ENCODE measurements at places on chromosomes 16 and 17.

- no peak for DNase-seq
These were observed 922 bp downstream of the FBXL19 start for GRCh38 chr16:30924076-30924912.

GRCh38 chr16:23987443-23987842 is 151.7 kb downstream of the PRKCB start:
- no peak for DNase-seq

DNA sequence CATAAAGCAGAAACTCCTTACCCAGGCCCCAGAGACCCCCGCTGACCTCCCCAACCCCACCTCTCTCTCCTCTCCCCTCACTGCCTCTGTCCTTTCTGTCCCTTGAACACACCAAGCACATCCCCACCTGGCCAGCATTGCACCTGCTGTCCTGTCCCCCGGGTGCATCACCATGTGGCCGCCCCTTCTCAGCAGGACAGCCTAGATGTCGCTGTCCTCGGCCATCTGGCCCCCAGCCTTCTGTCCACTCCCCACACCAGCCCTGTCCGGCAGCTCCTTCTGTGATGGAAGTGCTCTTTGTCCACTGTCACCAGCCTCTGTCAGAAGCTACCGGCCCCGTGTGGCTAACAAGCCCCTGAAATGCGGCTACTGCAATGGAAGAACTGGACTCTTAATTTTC is 12.3 kb upstream of the MPRIP start:
- DNase-seq, result no peak

GRCh38 chr17:632560-632959 is 82.1 kb downstream of the VPS53 start:
- no peak for DNase-seq

DNA sequence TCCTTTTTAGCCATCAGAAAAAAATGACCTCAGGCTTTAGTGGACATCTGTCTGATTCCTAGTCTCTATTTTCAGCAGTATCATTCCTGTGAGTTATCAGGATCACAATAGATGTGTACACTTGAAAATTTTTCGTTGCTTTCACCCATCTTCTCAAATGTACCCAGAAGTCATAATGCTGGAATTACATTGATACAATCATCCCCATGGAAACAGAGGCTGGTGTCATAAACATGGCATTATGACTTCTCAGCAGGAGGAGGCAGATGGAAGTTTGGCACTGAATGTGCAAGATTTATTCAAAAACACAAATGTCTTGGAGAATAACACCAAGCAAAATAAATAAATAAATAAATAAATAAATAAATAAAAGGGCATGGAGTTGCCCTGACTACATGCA is 292.5 kb downstream of the PHKB start:
- DNase-seq, result no peak

DNA sequence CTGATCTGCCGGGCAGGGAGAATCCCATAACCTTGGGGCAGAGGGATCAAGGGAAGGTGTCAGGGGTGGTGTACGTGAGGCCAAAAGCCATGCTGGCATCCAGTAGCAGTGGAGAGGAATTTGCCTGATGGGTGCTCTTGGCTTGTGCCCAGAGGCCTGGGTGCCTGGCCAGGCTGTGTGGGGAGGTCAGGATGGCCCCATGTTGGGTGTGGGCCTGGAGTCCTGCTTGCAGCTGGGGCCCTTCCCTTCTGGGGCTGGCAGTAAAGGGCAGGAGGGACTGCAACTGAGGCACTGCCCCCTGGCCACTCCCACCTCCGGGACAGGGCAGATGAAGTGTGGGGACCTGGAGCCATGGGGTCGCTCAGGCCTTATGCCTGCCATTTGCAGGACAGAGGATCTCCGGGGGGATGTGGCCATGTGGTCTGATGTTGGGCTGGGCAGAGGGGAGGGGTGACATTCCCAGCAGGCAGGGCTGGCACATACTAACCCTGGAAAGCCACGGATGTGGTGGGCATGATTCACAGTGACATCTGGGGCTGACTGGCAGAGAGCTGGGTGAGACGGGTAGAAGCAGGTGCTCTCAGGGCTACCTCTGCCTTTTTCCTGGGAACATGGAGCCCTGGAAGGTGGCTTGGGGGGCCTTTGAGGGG is 3.5 kb downstream of the FMNL1 start:
- no peak for DNase-seq

GRCh38 chr17:68249354-68249765 is 1.5 kb downstream of the AMZ2 start:
- no peak for DNase-seq

DNA sequence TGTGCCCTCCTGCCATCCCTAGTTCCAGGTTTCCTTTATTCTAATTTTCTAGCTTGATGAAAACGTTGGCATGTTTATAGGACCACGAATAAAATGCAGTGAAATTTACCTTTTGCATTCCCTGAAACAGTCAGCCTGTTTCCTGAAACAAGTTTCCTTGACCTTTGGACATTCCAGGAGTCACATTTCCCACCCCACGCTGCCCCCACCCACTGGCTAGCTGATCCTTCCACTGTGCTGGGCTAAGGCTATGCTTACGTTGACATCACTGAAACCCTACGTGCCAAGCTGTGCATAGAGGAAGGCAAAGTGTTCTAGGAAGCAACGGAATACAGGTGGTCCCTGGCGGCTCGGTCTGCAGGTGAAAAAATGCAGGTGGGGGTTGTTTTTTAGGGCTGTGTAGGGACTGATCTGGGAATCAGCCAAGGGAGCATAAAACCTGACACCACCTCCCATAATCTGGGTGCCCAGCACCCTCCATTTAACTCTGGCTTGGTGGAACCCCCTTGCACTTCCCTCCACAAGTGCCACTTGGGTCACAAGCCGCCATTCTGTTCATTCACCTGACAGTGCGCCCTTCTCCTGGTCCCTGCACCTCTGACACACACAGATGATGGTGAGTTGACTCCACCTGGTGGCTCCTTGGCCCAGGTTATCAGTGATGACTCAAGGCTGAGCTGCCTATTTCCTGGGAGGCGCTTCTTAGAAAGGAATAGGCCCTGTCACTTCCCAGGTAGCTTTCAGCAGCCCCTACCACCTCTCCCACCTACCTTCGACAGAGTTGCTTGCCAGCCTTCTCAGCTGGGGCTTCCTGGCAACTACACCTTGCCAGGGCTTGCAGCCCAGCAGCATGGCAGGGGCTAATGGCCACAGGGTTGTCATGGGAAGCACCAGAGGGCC is 83.7 kb downstream of the N4BP1 start:
- no peak for DNase-seq

Measured in activated naive CD8-positive, alpha-beta T cell treated with anti-CD3 and anti-CD28 coated beads, Interleukin-2, amount 50 U/mL, for 16 hours (primary cell).